ENCODE measurements at places on chromosomes 6 and 20. TPM values are rescaled to one million over a fixed set of nuclear protein-coding genes. Genes with fewer than 3 reads are reported as not detected.

The NKX2-2 gene
- not detected for total RNA-seq

The C6orf118 gene
- not detected for total RNA-seq

The KIF25 gene
- 0.51 TPM for total RNA-seq

The COL12A1 gene
- total RNA-seq: 1.1 TPM

The USP49 gene
- total RNA-seq: 1.8 TPM

The HRH3 gene
- total RNA-seq: not detected

The WFDC10B gene
- total RNA-seq: not detected

The CST2 gene
- total RNA-seq: not detected

The ZNF341 gene
- 1.7 TPM for total RNA-seq

The FOXA2 gene
- not detected for total RNA-seq

The FAM50B gene
- 16.7 TPM for total RNA-seq

The PNPLA1 gene
- total RNA-seq: not detected

The E2F3 gene
- 18.3 TPM for total RNA-seq

The ABT1 gene
- 35.1 TPM for total RNA-seq

The NINL gene
- 5.0 TPM for total RNA-seq

Measured in SK-MEL-5 (cell line).